ENCODE measurements at places on chromosomes 11 and 22.

GRCh38 chr11:22715971-22716370, 49.6 kb downstream of the GAS2 start:
- DNase-seq: no peak

DNA sequence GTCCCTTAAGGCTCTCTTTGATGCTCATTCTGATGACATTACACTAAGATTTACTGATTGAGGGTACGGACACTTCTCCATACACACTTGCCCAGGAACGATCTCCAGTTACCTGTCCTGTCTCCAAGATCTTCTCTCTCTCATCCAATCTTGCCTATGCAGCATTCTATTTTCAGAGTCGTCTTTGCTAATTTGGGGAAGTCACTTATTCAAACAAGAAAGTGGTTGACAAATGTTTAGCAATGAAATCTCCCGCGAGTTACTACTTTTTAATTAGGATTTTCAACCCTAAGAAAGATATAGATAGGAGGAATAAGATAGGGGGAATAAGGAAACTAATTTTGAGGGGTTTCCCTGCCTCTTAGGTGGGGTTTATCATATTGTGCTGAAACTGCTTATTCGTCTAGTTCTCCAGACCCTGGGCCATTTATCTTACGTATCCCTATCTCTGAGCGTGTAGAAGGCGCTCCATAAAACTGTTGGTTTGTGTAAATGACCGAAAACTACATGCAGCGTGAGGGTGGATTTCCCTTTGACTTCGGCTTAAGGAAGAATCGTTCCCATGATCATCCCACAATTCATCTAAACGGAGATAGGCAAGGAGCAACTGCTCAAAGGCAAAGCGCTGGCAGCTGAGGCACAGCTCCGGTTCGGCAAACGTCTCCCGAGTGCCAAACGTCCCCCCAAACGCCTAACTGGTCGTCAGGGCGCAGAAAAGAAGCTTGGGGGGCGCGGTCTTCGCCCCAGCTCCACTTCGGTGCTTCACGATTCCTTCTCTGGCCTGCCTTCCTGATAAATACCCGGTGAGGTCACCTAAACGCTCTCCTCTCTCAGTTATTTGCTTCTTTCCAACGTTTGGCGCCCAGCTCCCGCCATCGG, 804 bp downstream of the APIP start:
- DNase-seq: no peak

DNA sequence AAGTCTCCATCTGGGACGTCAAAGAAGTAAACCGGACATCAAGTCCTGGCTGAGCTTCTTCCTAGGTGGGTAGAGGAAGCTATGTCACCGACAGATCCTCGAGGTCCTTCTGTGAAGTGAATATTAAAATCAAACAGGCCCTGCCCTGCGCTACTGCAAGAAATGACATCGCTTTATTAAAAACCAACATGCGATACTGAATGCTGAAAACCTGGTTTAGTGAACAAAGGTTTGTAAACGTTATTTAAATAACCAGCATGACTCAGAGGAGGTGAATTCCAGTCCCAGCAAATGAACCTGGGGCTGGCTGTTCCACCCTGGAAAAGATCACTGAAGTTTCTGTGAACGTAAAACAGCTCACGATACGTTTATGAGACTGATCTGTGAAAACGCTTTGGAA, 645 bp downstream of the RTCB start:
- peak; percentile 9 for DNase-seq

DNA sequence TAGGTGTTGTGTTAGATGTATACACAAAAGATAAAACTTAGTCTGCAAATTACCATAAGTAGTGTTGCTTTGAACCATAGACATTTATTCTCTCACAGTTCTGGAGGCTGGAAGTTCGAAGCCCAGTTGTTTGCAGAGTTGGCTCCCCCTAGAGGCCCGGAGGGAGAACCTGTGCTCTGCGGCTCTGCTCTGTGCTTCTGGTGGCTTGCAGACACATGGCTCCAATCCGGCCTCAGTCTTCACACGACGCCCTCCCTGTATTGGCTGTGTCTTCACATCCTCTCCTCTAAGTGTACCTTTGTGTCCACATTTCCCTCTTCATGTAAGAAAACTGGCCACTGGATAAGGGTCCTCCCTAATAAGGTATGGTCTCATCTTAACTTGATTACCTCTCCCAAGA, 128.4 kb downstream of the OPCML start:
- DNase-seq: no peak

GRCh38 chr11:18366286-18366685, 28.1 kb upstream of the LDHA start:
- no peak for DNase-seq

- DNase-seq: no peak
Measured at GRCh38 chr11:128021349-128022006, 565.9 kb downstream of the ETS1 start.

DNA sequence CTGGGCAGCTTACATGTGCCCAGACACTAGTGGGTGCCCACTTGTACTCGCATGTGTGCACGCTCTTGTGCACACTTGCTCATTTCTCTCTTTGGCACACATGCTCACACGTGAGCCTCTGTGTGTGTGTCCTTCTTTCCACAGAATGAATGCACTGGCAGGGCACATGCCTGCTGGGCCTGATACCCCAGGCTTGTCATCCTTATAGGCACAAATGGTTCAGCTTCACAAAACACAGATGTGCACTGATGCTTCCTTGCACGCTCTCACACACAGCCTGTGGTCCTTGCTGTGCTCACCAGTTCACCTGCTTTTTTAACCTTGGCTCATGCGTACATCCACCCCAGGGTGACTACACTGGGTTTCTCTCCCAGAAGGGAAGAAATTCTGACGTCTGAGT, 174.8 kb downstream of the BUD13 start:
- no peak for DNase-seq
